ENCODE measurements at places on chromosomes 1 and 21. TPM values are rescaled to one million over a fixed set of nuclear protein-coding genes. Genes with fewer than 3 reads are reported as not detected.

- peak; percentile 64 for DNase-seq
Observed at GRCh38 chr1:156920233-156921052, at the start of gene LRRC71. Gene LRRC71 (plus strand): TSS chr1:156920632. CDS start chr1:156920804, 172 bp downstream.

GRCh38 chr1:31072304-31072746 lies 6.8 kb upstream of the PUM1 start:
- no peak for DNase-seq

DNA sequence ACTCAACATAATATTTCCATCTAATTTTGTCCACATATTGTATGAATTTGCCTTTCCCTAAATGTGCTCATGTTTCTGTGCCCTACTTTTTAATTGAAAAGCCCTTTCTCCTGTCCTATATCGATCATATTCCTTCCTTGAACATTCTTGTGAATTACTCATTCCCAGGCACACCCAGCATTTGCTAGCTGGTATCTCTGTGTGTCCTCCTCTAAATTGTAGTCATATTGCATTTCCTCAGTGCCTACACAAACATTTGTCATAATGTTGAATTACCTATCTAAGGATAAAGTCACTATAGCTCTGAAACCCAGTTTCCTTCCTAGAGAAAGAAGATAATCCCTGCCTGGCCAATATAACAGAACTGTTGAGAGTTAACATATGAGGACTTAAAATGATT lies 39.6 kb upstream of the TBX15 start:
- no peak for DNase-seq

DNA sequence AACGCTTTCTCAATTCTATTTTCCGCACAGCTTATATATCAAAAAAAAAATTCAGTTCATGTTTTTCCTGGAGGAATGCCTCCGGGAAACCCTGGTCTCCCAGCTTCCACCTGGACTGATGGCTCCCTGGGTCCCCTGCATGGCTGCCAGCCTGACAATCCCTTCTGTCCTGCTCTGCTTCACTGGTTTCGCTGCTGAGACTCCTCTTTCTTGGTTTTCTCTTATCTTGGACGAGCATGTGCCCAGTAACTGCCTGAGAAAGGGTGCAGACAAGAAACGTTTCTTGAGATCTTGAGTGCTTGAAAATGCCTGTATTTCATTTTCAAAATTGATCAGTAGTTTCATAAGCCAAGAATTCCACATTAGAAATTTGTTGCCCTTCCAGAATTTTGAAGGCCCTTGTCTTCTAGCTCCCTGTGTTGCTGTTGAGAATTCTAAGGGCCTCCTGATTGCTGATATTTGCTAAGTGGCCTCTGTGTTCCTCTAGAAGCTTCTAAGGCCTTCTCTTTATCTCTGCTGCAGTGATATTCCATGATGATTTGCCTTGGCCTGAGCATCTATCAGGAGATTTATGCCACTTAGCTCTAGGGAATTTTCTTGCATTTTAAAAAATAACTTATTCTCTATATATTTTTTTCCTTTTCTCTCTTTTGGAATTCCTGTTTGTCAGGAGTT lies 44.7 kb downstream of the ETS2 start:
- no peak for DNase-seq

DNA sequence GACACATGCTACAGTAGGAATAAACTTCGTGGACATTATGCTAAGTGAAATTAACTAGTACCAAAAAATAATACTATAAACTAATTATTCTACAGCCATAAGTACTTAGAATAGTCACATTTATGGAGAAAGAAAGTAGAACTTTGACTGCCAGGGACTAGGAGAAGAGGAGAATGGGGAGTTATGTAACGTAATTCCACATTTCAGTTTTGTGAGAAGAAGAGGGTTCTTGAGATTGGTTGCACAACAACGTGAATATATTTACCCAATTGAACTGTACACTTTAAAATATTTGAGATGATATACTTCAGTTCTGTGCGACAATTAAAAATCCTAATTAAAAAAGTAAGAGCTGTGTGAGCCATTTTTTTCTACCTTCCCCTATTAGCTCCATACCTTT lies 1412.9 kb downstream of the PLA2G4A start:
- no peak for DNase-seq

GRCh38 chr1:170530972-170531757 lies 801 bp upstream of the GORAB start:
- DNase-seq = no peak

ETV3L gene
- total RNA-seq = not detected

PCNT gene
- 14.2 TPM for total RNA-seq

EXO1 gene
- total RNA-seq = 18.9 TPM

VPS72 gene
- total RNA-seq = 53.6 TPM

ASAP3 gene
- total RNA-seq = 18.6 TPM

- DNase-seq = peak; percentile 97
Observed at GRCh38 chr21:29299916-29300806, 1.4 kb downstream of the BACH1 start.

TRIM67 gene
- total RNA-seq = not detected

DNA sequence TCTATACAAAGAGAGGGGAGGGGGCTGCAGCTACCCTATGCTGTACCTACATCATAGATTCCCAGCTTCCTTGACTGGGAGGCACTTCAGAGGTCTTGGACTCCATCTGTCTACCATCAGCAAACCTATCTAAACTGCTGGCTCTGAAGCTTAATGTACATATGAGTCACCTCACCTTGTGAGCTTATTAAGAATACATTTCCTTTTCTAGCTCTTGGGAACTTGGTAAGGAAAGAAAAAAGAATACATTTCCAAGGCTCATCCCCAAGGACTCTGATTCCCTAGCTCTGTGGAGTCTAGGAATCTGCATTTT lies 50.0 kb upstream of the PRELP start:
- DNase-seq = peak; percentile 67

- DNase-seq = peak; percentile 90
Observed at GRCh38 chr1:39391691-39392679, 99.5 kb upstream of the BMP8A start.

SPATA17 gene
- total RNA-seq = 0.18 TPM

GRCh38 chr1:110927484-110928075 lies 36.1 kb downstream of the LRIF1 start:
- peak; percentile 1 for DNase-seq

GRCh38 chr1:62998845-62999649 lies 215.1 kb downstream of the ATG4C start:
- DNase-seq = no peak

DNA sequence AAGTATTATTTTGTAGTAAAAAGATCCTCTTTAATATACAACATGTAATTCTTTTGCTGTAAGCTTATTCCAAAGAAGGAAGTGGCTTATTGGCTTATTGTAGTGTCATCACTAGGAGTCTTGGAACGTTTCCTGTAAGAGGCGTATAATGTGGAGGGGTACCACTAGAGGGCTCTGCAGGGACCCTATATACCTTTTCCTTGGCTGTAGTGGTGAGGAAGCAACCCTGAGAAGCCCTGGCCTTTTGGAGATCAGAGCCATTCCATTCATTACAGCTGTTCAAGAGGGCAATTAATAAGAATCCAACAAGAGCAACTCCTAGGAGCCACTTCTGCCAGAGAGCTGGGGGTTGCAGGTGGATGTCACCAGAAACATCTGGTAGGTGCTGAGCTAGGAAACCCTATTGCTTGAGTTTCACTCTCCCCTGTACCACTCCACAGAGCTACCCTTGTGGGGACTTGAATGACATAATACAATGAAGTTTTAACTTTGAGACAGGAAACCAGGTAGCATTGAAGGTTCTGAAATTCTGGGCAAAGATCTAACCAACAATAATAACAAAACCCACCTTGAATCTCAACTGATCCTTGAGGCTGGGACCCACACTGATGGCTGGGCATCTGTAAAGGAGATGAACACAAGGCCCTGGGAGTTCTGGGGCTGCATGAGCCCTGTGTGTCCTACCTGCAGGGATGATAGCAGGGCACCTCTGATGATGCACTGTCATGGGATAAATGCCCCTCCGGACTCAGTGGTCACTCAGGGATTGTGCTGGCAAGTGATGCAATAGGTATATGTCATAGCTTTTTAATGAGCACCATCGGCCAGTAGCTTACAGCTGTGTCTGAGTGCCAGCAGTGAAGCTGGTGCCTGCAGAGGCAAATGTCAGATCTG lies 160.2 kb upstream of the COA6 start:
- peak; percentile 26 for DNase-seq

DESI2 gene
- 43.6 TPM for total RNA-seq

PLXNA2 gene
- 0.72 TPM for total RNA-seq

GRCh38 chr1:100924212-100924611 lies 28.3 kb downstream of the SLC30A7 start:
- peak; percentile 54 for DNase-seq

- peak; percentile 79 for DNase-seq
Observed at GRCh38 chr21:27406300-27407009, 439.6 kb upstream of the ADAMTS5 start.

- no peak for DNase-seq
Observed at GRCh38 chr1:245807306-245807705, 652.5 kb downstream of the KIF26B start.

DNA sequence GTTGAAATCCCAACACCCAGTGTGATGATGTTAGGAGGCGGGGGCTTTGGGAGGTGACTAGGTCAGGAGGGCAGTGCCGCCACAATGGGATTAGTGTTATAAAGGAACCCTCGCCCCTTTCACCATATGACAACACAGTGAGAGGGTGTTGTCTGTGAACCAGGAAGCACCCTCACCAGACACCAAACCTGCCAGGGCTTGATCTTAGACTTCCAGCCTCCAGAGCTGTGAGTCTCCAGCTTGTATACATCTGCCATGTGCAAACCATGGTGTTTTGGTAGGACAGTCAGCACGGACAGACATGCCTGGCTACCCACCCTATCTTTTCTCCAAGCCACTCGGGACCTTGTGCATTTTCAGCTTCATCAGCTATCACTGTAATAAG lies 4.0 kb downstream of the TRIM11 start:
- no peak for DNase-seq

DNA sequence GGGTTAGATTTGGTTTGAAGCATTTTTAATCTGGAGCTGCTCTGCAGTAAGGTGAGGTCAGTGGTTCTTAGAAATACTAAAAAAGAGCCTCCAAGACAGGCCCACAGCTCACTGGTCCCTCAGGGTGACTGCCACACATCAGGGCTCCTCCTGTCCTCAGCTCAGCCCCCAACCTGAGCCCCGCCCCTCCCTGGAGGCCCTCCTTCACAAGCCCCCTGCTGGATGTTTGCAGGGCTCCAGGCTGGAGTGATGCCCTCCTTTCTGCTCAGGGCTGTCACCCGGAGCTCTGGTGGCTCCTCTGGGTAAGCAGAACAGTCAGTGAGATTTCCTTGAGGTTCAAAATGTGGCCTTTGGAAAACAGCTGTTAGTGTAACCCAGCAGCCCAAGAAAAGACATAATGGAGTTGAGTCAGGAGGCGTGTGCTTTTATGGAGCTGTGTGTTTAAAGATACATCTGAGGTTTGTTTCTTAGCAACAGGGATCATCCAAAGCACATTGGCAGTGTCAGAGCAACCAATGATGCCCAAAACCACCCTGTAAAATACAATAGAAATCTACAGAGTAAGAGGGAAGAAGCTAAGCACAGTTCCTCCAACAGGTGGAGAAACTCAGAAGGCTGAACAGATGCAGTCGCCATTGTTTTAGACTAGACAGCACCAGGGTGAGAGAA lies 21.4 kb downstream of the STUM start:
- no peak for DNase-seq
